ENCODE measurements at places on chromosomes 5 and 9.

- no peak for DNase-seq
Observed at GRCh38 chr9:110659891-110660541, 8.6 kb upstream of the MUSK start.

DNA sequence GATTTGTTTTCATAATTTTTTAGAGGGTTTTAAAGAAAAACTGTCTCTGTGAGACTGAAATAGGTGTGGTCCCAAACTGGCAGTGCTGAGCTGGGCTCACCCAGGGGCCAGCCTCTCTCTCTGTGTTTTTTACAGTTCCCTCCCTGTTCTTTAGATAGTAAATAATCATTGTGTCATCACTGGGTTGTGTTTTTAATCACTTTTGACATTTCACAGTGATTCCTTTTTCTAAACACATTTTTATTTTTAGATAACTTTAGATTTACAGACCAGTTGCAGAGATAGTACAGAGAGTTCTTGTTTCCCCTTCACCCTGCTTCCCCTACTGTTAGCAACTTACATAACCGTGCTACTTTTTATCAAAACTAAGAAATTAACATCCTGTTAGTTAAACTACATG is 44.4 kb downstream of the MAP1B start:
- no peak for DNase-seq

- no peak for DNase-seq
Observed at GRCh38 chr5:135600971-135601381, 22.2 kb upstream of the CXCL14 start.

GRCh38 chr9:86470326-86470725 is 116.1 kb upstream of the TUT7 start:
- DNase-seq, result no peak

DNA sequence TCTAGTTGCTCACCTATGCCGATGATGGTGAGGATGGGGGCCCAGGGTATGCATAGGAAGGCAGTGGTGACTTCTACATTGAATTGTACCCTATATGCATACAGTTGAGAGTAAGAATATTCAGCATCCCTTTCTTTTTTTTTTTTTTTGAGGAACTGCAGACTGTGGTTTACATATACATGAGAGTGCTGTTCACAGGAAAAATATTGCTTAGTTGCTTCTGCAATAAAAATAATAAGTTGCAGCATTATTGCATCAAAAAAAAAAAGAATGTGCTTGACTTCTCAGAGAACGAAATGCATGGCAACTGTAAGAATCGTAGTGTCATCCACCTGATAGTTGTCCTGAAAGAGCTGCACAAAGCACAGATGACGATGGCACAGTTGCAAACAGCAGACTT is 52.8 kb downstream of the PTCD2 start:
- no peak for DNase-seq

DNA sequence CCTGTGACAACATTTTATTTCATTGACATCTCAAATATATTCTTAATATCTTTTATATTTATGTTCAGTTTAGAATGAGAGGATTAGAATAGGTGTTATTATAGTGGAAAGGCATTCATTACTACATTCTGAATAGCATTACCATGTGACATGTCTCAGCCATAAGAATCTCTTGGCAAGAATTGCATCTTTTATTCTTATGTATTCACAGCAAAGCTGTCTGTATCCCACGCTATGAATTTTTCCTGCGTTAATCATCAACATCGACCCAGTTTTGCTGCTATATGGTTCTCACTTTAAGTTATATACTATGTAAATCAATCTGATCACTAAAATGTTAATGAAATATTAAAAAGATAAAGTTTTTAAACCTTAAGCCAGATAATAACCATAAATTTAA is 248.6 kb downstream of the TMEM232 start:
- no peak for DNase-seq
